Activated B cell treated with CpG ODN at 0.5 μM for 24 hours (primary cell): ENCODE measurements at places on chromosomes 11 and 22.

- no peak for DNase-seq
These were observed 23.5 kb downstream of the BBOX1 start for GRCh38 chr11:27064086-27064485.

DNA sequence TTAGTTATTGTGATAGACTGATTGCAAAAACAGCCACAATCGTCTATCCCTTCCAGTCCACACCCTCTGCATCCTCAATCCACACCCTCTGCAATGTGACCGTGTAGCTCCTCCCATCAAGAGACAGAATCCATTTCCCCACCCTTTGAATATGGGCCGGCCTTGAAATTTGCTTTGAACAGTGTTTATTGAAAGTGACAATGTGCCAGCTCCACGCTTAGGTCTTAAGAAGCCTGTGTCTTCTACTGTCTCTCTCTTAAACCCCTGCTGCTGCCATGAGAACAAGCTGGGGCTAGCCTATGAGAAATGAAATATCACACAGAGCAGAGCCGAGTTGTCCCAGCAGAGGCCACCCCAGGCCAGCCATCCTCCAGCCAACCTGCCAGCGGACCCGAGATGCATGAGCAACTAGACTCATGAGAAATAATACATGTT lies 22.3 kb upstream of the MICAL2 start:
- no peak for DNase-seq

- DNase-seq = no peak
These were observed 2.1 kb downstream of the NECTIN1 start for GRCh38 chr11:119726585-119727522.

GRCh38 chr11:93517041-93517440 lies 26.1 kb downstream of the SMCO4 start:
- DNase-seq = no peak

- DNase-seq = no peak
These were observed 25.6 kb downstream of the HEPHL1 start for GRCh38 chr11:94046796-94047195.

GRCh38 chr11:69958308-69958707 lies 119.8 kb upstream of the ANO1 start:
- DNase-seq = no peak

DNA sequence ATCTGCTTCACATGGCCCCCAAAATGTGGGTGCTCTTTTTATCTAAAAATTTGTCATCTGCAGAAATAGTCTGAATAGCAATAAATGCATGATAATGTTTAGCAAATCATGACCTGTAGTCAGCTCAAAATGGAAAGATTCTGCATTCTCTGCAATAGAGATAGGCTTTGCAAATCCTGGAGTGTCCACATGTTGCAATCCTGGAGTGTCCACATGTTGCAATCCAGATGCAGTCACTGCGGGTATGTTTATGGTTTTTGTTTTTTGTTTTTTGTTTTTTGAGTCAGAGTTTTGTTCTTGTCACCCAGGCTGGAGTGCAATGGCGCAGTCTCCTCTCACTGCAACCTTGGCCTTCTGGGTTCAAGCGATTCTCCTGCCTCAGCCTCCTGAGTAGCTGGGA lies 20.2 kb upstream of the LRRC32 start:
- no peak for DNase-seq
